Dorsolateral prefrontal cortex (tissue), 122 donors: ENCODE measurements at places on chromosomes 2 and 18. TPM values are rescaled to one million over a fixed set of nuclear protein-coding genes. Genes with fewer than 3 reads are reported as not detected.

CARF gene
- total RNA-seq = 25.7 TPM

- no peak for DNase-seq
These were observed 10.6 kb downstream of the FARP2 start for GRCh38 chr2:241366678-241367077.

DNA sequence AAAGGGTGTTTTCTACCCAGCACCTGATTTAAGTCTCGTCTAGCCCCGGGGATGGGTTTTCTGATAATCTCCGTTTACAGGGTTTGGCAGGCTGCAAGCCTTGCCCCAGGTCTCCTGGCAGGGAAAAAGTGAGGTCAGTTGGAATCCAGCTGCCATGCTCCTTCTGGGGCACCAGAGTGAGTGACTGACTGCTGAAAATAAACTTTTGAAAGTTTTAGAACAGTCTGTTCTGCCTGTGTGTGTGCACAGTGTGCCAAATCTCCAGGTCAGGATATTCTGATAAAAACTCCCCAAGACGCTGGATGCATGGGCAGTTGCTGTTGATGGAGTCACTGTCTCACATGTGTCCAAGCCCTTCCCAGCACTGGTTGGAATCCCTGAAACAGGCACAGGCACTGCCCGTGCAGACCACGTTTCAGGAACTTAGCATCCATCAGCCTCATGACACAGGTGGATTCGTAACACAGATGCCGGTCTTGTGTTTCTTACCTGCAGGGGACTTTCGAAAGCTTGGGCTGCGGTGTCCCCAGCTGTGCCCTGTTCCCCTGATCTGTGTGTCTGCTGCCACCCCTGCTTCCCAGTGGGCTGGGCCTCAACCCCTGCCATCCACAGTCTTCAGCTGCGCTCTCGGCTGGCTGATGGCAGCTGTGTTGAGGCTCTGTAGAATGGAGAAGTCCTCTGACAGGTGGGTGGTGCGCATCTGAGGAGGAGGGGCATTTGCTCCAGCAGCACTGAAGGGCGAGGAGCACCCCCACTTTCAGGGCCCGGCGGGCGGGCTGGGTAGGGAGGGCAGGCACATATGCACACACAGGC lies 65.0 kb downstream of the SH3RF3 start:
- DNase-seq = no peak

DNA sequence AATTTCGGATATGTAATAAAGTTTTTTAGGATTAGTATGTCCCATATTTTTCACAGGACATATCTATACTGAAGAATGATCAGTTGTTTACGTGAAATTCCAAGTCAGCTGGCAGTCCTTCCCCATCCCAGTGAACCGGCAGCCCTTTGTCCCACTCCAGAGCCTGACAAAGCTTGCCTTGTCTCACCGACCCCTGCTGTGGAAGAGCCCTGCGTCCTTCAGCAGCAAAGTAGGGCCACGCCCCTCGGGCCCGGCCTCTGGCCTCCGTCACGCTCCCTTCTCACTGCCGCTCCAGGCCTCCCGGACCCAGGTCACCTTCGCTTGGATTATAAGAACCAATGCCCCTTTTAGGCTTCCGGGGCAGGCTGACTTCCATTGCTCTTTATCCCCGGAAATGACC lies 89.8 kb upstream of the TGIF1 start:
- peak; percentile 31 for DNase-seq

GRCh38 chr2:174686430-174686829 lies 77.8 kb downstream of the CHRNA1 start:
- no peak for DNase-seq

GRCh38 chr2:73091164-73091563 lies 19.7 kb upstream of the SFXN5 start:
- no peak for DNase-seq

DNA sequence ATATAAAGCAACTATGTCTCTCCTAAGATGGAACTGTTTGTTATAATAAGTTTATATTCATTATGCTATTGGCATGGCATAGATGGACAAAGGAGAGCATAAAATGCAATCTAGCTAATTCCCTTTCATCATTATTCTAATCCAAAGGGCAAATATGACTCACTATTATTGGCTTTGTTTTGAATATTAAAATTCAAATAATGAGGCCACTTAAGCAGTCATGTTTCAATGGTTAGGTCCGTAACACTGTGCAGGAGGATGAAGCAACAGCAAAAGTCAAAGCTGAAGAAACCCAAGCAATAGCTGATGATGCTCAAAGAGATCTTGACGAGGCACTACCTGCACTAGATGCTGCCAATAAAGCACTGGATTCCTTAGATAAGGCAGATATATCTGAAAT lies 177.1 kb downstream of the TRABD2A start:
- DNase-seq = no peak

DNA sequence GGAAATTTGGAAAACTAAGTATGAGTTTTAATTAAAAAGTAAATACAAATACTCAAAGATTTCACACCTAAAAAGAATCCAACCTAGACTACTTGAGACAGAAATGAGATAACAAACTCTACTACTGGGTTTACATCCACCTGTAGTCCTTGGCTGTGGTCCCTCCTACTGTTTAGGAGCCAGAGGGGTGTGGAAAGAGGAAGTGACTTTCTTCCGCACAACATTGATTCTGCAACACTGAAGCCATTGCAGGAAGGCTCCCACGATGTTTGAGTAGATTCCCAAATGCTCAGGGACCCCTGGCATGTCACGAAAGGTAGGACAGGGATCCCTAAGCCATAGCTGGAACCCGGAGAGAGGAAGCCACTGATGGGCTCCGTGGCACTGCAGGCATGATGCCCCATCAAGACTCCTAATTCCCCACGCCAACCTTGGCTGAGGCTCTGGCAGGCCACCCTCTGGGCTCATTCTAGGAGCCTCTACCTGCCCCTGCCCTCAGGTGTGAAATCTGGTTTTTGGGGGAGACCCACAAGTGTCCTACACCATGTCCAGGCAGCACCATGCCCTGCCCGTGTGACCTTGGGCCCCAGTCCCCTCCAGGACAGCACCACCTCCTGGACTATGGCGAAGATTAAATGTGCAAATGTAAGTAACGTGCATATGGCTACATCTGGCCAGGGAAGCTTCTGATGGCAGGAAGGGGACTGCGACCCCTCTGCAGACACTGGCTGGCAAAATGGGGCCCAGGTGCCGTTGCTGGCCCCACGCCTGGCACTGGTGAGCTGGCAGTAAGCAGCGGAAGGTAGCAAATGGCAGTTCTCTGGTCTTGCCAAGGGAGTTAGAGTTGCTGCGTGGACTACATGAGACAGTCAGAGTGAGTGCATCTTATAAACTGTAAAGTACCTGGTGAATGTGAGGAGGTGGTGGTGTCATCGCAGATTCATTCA lies 38.2 kb upstream of the MAL start:
- no peak for DNase-seq

DNA sequence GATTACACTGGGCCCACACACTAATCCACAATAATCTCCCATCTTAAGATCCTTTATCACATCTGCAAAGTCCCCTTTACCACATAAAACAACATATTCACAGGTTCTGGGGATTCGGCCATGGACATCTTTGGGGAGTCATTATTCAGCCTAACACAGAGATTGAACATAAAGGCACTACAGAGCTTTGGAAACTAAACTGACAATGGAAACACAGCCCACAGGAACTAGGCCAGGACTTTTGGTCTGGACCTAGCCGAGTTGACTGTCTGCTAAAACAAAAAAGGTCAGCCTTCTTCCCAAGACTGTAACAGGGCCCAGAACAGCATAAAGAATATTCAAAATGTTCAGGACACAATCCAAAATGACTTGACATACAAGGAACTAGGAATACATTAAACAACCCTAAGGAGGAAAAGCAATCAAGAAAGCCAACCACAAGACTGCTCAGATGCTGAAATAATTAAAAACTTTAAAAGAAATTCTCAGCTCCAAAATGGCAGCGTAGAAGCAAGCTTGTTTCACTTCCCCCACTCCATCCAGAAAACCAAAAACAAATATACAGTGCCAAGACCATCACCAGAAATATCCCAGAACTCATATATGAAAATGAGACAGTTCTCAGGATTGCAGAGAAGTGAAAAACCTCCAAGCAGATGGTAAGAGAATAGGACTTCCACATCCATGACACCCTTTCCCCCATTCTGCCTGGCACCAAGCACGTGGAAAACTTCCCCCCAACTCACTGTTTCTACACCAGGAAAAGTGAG lies 207.8 kb downstream of the ATAD2B start:
- no peak for DNase-seq

DNA sequence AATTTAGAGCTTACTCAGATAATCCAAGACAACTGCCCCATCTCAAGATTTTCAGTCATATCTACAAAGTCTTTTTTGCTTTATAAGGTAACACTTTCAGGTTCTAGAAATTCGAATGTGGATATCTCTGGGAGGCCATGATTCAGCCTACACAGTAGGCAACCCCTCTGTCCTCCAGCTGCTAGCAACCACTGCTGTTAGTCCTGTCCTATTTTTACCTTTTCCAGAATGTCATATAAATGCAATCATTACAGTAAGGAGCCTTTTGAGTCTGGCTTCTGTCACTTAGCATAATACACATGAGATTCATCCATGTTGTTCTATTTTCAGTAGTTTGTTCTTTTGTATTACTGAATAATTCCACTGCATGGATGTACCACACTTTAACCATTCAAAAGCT lies 28.5 kb upstream of the MARCHF7 start:
- no peak for DNase-seq
